ENCODE measurements at places on chromosomes 6 and 20.

GRCh38 chr20:59004763-59005522, 2.1 kb downstream of the CTSZ start:
- peak; percentile 25 for DNase-seq

GRCh38 chr6:143400258-143401067, 50.0 kb downstream of the ADAT2 start:
- no peak for DNase-seq

- DNase-seq: peak; percentile 44
Observed at GRCh38 chr6:26331218-26332073, 33.6 kb upstream of the BTN3A2 start.

GRCh38 chr6:79438030-79438429, 99.2 kb downstream of the LCA5 start:
- DNase-seq: no peak

DNA sequence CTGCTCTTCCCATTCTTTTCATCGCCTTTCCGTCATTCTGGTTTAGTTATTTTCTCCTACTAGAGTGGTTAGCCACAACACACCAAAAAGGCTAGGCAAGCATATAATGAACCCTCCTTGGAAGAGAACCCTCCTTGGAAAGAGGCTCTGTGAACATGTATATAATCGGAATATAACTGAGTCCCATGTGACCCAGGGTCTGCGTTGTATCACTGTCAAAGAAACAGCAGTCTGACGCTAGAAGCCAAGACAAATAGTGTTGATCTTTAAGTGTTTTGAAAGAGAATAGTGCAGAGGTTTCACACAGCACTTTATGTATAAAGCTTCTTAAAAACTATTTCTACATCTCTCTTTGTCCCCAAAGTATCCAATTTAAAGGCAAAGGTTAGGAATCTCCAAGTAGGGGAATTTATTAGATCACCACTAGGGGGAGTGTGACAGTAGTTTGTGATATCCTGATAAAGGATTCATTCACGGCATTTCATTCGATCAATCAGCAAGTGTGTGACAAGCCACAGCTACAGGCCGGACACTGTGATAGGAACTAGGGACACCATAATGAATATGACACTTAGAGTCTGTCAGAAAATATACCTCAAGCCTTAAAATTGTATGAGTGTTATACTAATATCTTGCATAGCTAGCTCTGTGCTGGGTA, 395.3 kb downstream of the CD109 start:
- no peak for DNase-seq

DNA sequence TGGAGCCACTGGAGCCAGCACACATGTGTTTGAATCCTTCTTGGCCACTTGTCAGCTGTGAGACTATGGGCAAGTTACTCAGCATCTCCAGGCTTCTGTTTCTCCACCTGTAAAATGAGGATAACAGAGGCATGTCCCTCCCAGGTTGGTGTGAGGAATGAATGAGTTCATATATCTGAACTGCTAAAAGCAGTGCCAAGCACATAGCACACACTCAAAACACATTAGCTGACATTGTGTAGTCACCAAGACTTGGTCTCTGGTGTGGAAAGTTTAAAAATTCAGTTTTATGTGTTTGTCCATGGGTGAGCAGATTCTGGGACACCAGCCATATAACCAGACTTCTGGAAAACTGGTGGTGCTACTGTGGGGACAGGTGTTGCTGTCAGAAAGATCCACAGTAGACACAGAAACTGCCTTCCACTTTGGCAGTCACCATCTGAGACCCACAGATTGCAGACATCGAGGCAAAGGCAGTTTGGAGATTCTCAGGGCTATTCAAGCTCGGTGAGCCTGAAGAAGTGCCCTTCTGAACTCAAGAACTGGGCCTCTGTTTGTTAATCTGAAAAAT, 115.8 kb downstream of the MRPL14 start:
- DNase-seq: no peak

DNA sequence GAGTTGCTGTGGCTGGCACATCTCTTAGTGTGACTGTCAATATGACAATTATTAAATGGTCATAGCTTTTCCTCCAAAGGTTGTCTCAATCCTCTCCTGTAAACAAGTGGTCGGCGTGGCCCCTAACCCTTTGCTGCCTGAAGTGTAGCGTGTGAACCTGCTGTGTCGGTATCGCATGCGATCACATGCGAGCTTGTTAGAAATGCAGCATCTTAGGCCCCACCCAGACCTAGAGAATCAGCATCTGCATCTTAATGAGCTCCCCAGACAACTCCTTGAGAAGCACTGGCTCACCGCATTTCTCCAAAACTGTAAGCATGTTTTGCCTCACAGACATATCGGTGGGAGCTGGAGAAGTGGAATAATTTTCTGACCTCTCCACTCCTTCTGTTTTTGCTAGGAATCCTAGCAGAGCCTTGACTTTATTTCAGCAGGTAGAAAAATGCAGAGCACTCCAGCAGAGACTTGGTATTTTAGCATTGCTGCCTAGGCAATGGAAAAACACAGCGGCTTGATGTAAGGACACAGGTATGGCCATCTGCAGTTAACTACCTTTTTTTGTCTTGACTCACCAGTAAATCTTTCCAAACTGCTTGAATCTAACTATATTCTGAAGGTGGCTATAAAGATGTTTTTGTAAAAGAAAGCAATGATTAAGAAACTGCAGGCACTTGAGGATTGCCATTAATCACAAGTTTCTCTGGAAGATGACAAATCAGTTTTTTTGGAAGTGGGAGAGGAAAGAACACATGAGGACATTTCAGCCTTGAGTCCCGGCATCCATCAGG, 67.6 kb downstream of the PSMG4 start:
- DNase-seq: no peak

DNA sequence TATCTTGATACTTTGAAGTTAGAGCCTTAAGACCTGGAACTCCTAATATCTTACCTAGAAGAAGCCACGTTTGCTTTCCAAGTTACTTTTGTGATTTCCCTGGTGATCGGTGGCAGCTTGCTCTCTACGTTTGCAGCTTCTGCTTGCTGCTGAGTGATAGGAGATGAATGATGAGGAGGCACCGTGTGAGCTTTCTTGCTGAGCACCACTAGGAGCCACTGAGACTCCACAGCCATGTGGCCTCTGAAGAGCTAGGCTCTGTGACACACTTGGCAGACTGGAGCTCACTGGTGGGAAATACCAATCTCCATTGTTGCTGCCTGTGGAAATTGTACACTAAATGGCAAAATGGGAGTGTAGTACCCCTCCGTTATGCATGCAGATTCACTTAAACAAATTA, 161.8 kb downstream of the IBTK start:
- no peak for DNase-seq

- DNase-seq: no peak
Observed at GRCh38 chr6:154555073-154555677, 44.7 kb upstream of the CNKSR3 start.

DNA sequence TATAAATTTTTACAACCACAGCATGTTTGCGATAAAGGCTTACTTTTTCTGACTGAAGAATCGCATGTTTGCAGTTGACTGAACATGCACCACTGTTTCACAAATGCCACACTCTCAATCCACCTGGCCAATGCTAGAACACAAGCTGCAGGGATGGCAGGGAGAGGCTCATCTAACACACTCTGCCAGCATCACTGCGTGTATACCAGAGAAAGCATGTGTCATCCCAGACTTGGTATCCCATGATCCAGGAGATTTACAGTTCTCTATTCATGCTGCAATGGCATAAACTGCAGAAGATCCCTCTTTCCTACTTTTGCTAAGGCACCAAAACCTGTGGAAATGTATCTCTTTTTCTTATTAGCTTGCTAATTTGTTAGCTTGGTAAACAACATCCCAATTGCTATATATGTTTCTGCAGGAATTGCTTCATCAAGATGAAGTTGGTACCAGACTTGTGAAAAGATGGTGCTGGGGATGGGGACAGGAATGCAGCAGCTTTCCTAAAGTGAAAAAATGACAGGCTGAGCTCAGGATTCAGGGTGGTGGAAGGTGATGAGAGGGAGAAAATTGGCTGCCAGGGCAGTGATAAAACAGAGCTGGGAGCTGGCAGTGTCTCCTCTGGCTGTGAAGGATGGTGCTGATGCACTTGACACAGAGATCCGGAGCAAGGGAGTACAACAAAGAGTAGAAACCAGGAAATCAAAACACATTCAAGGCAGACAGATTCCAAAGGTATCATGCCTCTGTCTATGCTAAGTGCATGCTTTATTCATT, 186.9 kb downstream of the HIVEP2 start:
- no peak for DNase-seq

DNA sequence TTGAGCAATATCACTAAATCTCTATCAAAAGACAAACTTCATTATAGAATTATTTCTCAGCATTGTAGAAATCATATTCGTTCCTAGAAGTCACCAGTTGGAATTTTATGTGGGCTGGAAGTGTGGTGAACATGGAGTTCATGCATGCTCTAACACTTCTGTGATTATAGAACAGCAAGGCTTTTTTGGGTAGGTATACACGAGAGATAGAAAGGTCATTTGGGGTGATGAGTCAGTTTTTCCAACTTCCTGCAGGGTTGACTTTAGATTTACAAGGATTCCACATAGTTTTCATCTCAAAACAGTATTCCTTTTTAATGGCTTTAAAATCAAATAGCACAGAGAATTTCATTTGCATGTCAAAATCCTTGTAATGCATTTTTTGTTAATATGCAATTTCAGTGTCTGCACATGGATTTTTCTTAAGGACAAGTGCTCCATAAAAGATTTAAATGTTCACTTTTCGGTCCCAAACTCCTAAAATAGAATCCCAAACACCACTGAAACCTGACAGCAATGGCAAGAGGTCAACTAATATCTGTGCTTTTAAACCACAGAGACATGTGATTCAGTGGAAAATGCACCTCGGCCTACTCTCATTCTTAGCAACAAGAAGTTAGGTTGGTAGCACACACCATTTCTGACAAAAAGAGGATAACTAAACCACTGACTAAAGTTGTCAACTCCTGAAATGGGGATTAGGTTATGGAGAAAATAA, 211.0 kb downstream of the MOXD1 start:
- no peak for DNase-seq

DNA sequence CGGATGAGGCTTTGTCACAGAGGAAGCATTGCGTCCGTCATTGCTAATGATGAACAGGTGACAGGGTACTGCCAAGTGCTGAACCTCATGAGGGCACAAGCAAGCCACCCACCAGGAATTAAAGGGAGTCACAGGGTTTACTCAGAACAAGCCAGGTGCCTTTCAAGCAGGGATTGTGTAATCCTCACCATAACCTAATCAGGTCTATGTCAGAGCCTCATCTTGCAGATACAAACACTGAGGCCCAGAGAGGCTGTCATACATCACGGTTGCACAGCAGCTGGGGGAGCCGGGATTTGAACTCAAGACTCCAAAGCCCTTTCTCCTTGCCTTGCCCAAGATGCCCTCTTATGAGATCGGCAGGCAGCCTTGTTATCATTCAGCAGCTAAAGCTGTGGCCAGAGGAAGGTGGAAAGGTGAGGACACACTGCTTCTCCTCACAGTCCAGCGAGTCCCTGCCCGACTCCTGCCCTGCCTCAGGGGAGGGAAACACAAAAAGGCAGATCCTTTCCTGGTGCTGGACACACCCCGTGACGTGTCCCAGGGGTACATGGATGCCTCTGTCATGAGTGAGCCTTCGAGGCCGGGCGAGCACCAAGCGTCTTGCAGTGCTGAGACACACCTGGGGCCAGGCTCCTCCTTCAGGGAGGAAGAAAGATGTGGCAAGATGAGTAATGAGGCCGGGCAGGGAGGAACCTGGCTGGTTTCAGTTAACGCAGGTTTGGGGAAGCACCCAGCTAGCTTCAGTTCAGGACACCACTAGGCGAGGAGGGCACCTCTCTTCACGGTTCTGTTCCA, 214.9 kb downstream of the LY86 start:
- no peak for DNase-seq

GRCh38 chr20:50810842-50811241, 16.0 kb downstream of the BCAS4 start:
- DNase-seq: no peak

DNA sequence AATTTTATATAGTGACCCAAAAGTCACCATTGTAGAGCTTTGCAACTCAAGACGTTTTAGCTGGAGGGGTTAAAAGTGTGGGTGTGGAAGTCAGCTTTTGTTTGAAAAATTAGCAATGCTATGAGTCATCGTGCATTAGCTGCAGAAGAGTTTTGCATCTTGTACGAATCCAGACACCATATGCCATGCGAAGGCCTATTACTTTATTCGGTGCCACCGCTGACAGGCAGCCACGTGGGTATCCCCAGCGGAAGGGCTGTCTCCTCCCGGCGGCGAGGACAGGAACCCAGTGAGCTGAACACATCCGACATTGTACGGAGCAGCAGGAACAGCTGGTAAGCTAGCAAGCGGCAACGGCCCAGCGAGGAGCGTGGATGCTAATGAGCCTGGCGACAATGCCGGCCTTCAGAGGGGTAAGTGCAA, 84.4 kb downstream of the INSM1 start:
- DNase-seq: peak; percentile 67

DNA sequence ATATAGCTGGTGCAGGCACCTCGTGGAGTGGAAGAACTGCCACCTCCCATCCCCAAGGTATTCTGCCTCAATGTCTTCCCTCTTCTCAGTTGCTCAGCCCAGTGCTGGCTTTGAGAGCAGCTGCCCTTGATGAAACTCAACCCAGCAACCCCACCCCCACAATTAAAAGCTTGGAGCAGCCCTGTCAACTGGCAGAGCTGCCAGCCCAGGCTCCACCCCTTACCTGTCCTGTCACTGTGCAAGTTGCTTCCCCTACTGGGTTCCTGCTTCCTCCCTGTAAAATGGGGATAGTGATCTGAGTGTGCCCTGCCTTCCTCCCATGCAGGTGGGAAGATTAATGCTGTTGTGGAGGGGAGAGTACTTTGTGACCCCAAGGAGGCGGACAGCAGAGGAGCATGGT, 4.5 kb downstream of the TMEM63B start:
- no peak for DNase-seq

GRCh38 chr20:63011798-63012197, 5.0 kb upstream of the BHLHE23 start:
- DNase-seq: no peak
